CD4-positive, alpha-beta memory T cell (primary cell): ENCODE measurements at places on chromosomes 2 and 18.
A peak's percentile ranks its signal among the peaks of the same experiment; 100 is the strongest.

DNA sequence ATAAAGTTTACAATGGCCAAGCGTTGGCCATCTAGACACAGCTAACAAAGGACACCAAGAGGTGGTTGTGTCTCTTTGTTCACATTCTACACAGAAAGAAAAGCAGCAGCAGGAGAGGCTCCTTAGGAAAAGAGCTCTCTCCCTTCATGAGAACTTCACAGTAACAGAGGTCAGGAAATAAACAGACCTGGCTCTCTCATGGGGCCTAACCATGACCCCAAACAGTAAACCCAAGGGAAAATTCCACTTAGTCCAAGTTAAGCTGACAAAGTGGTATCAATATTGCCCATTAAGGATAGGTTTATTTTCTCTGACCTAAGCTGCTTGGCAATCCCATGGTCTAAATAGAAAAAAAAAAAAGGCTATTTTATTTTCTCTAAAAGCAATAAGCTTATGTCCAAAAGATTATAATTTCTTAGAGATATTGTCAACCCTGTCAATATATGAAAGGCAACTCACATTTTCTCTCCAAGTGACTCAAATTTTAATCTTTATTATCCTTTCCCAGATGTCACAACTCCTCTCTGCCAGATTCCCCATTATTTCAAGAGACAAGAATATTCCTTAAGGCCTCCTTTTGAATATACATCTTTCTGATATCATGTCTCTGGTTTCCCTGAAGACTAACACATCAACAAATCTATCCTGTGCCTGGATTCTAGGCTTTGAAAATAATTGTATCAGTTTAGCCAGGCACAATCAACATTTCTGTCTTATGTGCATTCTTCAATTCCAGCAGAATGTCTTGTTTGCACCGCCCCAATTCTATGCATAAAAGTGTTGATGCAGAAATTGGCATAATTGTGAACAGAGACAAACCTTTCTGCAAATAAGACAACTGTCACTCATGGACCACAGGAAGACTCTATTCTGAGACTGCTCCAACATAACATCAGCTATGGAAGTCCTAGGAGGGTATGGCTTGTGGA, 91.1 kb downstream of the UPP2 start:
- DNase-seq = no peak

DNA sequence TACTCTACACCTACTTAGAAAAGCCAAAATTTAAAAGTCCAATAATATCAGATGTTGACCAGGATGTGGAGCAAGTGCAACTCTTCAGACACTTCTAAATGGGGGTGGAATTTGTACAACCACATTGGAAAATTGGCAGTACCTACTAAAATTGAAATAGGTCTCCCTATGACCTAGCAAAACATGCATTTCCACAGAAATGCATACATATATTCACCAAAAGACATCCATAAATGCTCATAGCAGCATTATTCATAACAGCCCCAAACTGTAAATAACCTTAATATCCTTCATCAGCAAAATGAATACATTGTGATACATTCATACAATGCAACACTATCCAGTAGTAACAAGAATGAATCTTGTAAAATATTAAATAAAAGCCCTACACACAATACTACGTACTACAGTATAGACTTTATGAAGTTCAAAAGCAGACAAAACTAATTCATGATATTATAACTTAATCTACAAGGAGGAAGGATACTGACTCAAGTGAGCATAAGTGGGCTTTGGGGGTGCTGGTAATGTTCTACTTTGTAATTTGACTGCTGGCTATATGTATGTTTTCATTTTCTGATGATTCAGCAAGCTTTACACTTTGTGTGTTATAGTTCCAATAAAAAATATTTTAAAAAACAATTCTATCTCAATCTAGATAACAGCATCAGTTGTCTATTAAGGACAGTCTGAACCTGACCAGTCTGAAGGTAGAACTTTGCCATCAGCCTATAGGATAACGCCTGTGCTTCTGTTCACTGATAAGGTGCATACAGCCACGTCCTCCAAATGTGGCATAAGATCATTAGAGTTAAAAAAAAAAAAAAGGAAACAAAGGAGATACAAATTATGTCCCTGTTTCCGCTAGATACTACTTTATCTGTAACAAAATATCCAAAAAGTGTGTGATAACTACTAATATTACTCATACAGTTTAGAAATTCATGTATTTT, 6.6 kb upstream of the TNFRSF11A start:
- DNase-seq = no peak

GRCh38 chr18:37836071-37836970, 270.7 kb upstream of the CELF4 start:
- DNase-seq = no peak

DNA sequence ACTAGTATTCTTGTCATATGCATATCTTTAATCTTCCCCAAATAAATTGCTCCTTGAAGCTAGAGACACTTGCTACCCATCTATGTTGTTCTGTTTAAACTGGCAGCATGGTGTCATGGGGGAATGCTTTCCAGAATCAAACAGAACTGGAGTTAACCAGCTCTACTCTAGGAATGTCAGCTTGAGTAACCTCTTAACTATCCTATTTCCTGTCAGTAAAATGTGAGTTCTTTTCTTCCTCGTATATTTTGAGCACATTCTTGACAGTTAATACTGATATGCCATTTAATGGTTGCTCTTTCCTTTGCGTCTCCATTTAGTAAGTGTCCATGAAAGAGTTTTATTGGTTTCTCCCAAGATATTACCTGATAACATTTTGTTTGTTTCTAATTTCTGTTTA, 23.0 kb downstream of the CNTNAP5 start:
- DNase-seq = no peak

DNA sequence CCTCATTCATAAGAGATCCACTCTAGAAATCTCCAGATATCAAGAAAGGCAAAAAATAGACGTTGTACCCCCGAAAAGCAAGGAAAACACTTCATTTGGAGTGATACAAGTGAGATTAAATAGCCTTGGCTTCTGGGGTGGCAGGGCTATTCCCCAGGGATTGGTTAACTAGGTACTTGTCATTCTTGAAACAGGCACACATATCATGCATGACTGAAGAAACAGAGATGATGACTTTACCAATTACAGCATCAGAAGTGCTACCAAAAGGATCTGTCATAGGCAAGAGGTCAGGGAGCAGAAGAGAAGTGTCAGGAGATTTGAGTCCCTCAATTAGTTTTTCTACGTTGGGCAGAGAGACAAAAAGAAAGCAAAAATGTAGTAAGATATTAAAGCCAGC, 45.2 kb upstream of the NFU1 start:
- DNase-seq = no peak

GRCh38 chr2:9884436-9884835, 41.2 kb downstream of the TAF1B start:
- DNase-seq = no peak

DNA sequence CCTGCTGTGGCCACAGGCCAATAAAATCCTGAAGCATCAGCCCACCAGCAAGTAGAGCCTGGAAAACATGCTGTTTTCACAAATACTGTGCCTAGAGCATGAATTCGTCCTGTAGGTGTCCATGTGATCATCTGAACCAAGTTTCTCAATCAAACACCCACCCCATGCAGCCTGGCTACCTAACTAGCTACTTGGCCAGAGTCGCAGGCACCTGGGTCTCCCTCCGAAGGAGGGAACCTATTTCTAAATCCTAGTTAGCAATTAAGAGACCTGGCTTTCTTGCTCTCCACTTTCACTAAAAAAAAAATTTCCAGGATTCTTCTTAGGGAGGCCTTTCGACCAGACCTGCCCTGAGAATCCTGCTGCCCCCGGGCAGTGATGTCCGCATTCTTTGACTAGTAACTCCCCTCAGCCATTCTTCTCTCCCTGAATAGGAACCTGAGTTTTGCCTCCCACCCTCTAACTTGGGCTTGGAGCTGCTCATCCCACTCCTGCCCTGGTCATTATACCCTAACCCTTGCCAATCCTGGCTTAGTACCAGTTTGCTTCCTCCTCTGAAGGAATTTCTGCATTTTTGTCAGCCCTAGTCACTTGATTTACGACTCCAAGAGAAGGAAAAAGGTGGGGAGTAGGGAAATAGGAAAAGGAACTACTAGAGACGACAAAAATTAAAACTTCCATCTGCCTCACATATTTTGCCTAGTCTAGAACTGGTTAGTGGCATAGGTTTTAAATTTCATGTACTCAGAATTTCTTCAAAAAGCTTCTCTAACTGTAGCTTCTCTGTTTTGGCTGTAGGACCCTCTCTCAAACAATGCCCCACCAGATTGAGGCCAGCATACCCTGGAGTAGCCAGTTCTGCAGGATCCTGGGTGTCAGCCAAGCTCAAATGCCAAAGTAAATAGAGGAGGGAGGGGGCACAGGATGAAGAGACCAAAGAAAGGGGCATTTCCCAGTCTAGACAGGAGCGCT, 25.4 kb upstream of the TANK start:
- no peak for DNase-seq

DNA sequence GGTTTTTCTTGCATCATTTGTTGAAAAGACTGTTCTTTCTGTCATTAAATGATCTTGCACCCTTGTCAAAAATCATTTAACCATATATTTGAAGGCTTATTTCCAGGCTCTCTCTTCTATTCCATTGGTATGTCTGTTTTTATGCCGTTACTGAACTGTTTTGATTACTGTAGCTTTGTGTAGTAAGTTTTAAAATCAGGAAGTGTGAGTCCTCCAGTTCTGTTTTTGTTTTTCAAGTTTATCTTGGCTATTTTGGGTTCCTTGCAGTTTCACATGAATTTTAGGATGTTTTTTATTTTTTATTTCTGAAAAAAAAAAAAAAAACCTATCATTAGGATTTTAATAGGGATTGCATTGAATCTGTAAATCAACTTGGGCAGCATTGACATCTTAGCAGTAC, 39.0 kb downstream of the SLC39A10 start:
- DNase-seq = no peak

DNA sequence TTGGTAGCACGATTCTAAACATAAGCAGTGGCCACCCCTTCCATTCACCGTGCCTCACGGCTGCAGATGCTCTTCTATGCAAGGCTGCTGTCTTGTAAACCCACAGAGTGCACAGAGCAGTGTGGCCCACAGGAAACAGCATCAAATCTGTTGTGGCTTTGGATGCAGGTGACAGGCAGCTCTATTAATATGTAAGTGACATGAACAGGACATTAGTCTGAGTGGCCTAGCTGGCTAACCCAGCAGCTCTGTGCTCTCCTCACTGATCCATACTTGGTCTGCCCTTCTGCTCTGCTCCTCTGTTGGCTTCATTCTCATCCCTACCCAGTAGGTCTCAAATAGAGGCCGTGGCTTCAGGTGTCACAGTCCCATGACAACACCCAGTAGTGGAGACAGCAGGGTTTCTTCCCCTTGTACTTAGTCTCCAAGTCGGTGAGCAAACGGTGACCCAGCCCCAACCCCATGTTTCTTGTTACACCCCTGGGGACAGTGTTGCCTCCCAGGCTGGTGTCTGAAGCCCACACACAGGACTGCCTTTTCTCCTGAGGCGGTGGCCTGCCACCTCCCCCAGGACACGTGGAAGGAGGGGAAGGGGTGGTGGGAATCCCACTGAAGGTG, 5.8 kb downstream of the SH3RF3 start:
- no peak for DNase-seq

DNA sequence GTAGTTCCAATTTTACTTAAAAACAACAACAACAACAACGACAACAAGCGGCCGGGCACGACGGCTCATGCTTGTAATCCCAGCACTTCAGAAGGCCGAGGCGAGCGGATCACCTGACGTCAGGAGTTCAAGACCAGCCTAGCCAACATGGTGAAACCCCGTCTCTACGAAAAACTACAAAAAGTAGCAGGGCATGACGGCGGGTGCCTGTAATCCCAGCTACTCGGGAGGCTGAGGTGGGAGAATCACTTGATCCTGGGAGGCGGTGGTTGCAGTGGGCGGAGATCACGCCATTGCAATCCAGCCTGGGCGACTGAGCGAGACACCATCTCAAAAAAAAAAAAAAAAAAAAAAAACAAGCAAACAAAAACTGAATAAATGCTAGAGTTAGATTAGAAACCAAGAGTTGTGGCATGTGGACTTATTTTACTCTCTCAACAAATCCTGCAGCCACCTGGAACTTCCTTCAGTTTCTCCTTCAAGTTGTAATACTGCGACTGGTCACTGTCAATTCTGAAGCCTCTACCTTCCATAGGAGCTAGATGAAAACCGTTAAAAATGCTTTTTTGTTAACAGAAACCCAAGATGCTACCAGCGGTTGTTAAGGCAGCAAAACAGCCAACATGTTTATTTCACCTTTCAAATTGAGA, 1.3 kb downstream of the ATP5F1A start:
- DNase-seq = no peak

GRCh38 chr18:38575648-38576047, 1010.0 kb upstream of the CELF4 start:
- DNase-seq = peak; percentile 20

DNA sequence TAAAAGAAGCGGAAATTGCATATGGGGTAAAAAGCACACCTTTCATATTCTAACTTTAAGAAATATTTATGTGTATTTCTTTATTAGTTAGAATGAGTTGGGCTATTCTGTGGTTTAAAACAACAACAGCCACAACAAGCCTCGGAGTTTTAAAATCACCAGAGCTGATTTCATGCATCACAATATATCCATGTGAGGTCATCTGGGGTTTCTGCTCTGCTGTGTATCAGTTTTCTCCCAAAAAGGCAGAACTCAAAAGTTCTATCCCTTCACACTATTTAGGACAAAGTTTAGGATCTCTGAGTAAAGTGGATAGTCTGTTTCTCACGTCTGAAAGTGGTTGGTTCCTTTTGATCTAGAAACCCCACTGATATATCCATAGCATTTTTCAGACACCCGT, 601.5 kb upstream of the GCFC2 start:
- DNase-seq = no peak

DNA sequence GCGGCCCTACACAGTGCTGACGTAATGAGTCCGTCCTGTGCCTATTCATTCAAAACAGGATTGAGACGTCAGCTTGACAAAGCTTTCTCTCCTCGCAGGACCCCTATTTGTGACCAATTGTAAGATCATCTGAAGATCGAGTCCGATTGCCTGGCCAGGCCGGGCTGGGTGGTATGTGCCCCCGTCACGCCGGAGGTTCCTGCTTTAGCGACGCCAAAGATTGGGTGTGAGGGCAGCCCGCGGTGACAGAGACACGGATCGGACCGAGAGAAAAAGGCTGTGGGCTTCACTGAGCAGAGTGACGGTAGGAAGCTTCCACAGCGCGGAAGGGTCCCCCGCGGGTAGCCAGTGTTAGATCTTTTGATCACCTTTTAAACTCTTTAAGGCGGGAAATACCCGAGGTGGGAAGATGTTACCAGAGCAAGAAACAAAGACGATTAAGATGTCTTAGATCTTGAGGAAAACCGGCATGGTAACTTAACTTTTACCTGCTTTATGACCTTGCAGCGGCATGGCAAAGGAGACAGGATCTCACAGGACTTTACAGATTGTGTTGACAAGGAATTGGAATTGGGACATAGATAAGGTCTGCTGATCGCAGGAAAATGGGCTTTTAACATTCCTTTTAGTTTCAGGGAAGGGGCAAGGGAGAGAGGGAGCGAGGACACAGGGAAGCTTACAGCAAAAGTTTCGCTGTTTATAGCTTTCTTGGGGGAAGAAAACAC, 220.0 kb downstream of the METTL4 start:
- no peak for DNase-seq

DNA sequence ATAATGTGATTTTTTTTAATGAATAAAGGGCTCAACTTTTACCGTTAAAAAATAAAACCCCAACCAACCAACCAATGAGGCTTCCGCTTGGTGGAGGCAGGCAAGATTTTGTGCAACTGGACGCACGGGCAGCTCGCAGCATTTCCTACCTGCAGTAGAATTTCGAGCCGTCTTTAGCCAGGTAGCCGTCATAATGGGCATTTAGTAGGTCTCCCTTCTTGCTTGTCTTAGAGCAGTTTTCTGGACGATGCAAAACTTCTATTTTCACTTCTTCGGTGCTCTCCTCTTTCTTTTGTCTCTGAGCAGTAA, 316 bp downstream of the FKBP7 start:
- no peak for DNase-seq

GRCh38 chr2:130818809-130819208, 17.9 kb upstream of the ARHGEF4 start:
- DNase-seq = no peak
